Erythroblast (primary cell): ENCODE measurements at places on chromosomes 13 and 19.

- DNase-seq, result peak; percentile 60
Observed at GRCh38 chr19:2014731-2015607, 545 bp downstream of the BTBD2 start.

GRCh38 chr13:99312493-99312883 lies 5.3 kb upstream of the GPR183 start:
- no peak for DNase-seq

DNA sequence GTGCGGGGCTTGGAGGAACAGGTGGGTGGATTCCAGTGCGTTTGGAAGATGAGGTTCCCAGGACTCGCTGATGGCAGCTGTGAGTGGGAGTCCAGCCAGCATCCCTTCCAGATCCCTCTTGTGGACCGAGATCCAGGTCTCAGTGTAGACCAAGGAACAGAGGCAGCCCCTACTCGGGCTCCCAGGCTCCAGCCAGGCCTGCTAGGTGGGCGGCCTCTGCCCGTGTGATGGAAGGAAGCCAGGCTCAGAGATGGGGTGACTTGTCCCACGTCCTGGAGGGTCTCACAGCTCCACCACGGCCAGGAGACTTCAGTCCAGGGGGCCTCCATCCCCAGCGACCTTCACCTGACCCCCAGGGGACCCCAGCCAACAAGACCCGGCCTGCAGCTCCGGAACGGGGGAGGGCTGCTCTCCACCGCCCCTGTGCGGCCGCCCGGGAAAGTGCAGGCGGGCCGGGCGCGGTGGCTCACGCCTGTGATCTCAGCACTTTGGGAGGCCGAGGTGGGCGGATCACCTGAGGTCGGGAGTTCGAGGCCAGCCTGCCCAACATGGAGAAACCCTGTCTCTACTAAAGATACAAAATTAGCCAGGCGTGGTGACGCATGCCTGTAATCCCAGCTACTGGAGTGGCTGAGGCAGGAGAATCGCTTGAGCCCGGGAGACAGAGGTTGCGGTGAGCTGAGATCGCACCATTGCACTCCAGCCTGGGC lies 729 bp upstream of the MADCAM1 start:
- DNase-seq, result peak; percentile 69

- DNase-seq, result no peak
Observed at GRCh38 chr13:110017379-110017778, 231.0 kb upstream of the IRS2 start.

DNA sequence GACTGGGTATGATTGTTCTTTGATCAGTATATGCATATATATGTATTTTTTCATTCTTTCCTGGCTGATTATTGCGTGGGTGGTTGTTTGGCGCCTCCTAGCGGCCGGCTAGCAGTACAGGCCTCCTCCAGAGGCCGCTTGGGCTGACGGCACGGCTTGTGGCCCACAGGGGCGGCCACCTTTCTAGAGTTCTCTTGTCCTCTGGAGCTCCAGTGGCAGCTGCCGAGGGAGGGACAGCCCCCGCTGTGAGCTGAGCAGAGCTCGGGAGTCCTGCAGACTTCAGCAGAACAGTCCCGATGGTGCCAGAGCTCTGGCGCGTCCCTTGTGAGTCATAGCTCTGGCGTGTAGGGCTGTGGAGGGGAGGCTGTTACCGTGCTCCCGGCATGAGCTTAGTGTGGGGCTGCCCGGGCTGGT lies 22.5 kb upstream of the ZNF429 start:
- DNase-seq, result peak; percentile 51

GRCh38 chr13:80244574-80244973 lies 96.4 kb downstream of the SPRY2 start:
- no peak for DNase-seq

- DNase-seq, result no peak
Observed at GRCh38 chr19:34459614-34460013, 21.9 kb upstream of the WTIP start.

DNA sequence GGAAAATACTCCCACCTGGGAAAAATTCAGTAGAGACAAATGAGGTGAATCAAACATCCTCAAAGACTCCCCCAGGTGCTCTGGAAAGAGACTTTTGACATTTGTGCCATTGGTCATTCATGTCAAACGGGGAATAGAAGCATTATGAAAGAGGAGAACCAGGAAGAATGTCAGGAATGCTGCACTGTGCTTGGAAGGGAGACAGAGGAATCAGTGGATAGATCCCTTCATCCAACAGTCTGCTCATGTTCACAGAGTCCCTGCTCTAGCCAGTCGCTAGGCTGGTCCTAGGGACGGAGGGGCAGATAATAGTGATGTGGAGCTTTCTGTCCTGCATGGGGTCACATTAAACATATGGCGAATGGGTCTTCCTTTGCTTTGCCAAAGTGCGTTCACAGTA lies 384.4 kb downstream of the FGF9 start:
- DNase-seq, result no peak

- DNase-seq, result no peak
Observed at GRCh38 chr19:18282021-18282787, 782 bp upstream of the JUND start.

DNA sequence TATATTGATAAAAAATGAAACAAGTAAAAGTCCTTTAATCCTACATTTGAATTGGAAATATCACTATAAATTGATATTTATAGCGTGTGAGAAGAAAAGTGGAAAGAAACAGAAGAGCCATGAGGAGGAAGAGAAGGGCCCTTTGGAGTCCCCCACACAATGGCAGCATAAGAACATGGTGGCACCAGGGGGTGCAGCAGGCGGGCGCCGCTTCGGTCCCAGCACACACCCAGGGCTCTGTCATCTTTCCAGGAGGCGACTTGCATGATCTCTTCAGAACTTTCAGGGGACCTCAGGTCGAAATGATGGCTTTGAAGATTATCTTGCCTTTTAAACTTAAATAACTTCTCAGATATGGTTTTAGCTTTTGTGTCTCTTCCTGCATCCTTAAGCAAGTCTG lies 91.8 kb downstream of the TUBGCP3 start:
- no peak for DNase-seq

DNA sequence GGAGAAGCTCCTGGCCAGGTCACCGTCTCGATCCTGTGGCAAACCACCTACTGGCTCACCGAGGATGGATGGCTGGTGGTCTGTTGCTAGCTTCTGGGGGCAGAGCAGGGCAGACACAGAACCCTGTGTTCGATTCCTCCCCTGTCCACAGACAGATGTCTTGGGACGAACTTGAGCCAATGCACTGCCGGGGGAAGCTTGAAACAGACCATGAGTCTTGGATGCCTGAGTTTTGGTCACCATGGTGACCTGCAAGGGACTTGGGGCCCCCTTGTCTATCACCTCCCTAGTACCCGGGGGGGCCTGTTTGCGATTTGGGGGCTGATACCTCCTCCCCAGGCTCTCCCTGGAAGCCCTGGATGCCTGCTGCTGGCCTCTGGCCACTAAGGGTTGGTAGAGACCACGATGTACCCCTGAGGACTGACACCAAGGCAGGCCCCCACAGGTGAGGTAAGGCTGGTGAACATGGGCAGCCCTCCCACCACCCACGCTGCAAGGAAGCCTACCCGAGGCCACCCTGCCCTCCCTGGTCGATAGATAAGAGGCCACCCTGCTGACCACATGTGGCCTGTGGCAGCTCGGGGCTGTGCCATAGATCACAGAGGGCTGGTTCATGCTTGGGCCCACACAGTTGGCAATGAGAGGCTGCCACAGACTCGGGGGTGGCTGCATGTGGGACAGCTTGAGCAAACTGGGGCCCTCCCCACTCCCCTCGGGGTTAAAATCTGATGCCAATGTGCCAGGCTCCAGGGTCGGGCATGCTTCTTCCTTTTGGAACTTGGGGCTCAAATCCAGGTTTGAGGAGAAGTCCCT lies 10.7 kb downstream of the IQCN start:
- no peak for DNase-seq

DNA sequence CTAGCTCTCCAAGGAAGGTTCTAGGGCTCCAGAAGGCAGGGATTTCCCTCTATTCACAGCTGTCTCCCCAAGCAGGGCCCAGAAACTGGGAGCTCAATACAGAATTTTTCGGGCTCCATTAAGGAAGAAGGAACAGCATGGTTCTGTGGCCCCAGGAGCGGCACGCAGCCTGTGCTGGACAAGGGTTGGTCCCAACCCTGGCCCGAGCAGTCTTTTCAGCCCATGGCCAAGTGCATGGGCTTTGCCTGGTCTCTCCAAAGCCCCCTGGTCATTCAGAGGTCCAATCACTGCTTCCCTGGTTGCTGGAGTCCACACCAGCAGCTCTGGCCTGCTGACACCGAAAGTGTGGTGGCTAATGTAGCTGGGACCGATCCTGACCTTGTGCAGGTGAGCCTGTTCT lies 6.6 kb upstream of the PRKD2 start:
- DNase-seq, result no peak

- DNase-seq, result peak; percentile 22
Observed at GRCh38 chr13:25401958-25402357, 30.2 kb downstream of the ATP8A2 start.

- peak; percentile 54 for DNase-seq
Observed at GRCh38 chr19:2578901-2579677, 103.2 kb downstream of the GADD45B start.

DNA sequence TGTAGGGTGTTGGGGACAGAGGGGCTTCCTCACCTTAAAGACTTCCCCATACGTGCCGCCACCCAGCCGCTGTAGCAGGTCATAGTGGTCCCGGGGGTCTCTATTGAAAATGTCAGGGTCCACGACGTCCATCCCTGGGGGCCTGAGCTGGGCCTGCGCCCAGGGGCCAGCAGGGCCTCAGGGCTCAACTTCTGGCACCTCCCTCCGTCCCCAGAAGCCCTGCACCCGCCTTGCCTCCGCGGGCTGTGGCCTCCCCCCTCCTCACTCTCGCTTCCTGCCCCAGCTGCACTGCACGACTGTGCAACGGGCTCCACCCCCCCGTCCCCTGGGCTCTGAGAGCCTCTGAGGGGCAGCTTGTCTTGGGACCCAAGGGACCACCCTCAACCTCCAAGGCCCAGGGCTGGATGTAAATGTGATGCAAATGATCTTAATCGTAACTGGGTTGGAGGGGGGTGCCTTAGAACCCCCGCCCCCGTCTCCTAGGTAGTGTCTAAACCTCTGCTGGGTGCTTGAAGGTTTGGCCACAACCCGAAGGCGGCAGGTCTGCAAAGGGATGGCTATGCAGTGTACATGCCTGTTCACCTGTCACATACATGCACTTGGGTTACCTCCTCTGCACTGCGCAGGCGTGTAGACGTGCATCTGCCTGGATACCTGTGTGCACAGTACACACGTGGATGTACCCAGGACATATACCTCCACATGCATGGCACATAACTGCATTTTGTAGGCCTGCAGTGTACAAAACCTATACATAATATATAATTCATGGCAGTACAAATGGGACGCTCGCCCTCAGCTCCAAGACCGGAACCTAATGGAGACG lies at the start of gene MAP4K1:
TSS of gene MAP4K1 (minus strand) at position 190 of the 826 bp plus-strand sequence. CDS start at position 132, 58 bp downstream.
- no peak for DNase-seq

GRCh38 chr19:343941-344624 lies 513 bp downstream of the MIER2 start:
- peak; percentile 67 for DNase-seq

DNA sequence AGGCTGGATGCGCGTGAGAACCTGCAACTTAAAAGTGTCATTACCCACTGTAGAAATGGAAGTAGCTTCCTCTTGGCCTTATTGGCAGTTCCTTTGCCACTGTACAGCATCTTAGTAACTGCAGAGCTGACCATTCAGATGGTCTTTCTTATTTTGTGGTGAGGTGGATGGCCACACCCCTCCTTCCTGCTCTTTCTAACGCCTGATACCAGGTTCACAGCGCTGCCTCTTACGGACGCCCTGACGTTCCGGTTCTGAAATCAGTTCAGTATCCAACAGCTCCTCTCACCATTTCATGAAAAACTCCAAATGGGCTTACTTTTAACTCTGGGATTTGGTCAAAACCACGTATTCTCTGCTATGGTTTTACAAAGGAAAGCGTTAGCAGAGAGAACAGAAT lies 134.6 kb downstream of the ATP11A start:
- no peak for DNase-seq

GRCh38 chr19:17797424-17798201 lies 2.7 kb downstream of the B3GNT3 start:
- DNase-seq, result peak; percentile 22

DNA sequence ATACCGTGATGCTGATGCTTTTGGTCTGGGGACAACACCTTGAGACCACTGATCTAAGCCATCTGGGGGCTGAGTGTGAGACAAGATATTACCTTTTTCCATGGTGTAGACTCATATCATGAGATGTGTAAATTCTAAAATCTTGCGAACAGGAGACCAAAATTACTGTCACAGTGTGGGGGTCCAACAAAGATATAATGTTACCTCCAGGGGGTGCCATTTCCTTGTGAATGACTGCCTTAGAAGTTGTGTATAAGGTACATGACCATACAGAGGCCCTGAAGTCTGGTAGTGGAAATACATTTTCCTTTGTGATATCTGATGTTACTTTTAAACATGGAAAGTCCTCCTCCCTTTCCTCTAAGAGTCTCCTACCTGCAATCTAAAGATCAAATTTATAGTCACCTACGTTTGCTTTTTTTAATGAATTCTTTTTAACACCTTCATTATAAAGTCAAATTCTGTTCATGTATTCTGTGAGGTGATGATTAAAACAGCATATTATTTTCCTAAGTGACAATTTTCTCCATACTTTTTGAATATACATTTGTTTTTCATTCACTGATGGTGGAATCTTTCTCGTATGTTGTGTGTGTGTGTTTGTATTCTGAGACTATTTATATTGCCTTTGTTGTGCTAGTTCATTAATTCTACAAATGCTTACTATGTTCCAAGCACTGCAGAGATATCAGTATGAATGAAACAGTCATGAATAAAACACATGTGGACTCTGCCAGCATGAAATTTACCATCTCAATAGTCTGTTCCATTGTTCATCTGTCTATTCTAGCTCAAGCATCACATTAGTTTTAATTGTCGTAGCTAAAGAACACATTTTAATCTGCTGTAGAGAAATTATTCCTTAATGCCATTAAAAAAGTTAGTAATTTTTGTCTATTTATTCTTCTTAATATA lies 113.7 kb downstream of the RFC3 start:
- peak; percentile 50 for DNase-seq

DNA sequence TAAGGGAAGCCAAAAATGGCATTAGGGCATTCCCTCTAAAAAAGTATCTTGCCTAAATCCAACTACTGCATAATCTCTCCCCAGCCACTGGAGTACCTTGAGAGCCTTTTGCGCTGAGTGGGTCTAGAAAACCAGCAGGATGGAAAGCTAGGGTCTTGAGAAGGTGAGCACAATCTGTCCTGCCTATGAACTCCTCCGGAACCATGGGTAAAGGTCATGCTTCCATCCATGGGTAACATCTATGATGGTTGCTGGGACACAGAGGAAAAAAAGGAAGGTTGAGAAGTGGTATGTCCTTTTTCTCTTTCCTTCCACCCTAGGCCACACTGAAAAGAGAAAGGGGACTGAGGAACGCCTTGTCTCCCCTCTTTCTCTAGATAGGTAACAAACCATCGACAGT lies 52.4 kb downstream of the ZNF676 start:
- DNase-seq, result peak; percentile 44

GRCh38 chr13:96817336-96817941 lies 176.8 kb downstream of the OXGR1 start:
- no peak for DNase-seq

DNA sequence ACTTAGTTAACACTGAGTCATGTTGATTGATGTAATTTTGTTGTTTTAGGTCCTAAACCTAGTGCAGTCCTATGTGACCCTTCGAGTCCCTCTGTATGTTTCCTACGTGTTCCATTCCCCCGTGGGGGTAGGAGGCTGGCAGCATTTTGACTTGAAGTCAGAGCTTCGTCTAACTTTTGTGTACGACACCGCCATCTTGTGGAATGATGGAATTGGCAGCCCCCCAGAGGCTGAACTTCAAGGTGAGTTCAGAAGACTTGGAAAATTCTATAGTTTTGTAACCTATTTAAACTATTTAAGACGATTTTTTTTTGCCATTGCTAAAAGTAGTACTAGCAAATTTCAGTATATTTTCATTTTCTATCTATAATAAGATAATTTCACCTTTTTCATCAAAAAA lies 117.9 kb downstream of the STOML3 start:
- DNase-seq, result peak; percentile 34

- DNase-seq, result no peak
Observed at GRCh38 chr13:40114305-40114896, 458.9 kb downstream of the COG6 start.
